ENCODE measurements at places on chromosomes 3 and 15. TPM values are rescaled to one million over a fixed set of nuclear protein-coding genes. Genes with fewer than 3 reads are reported as not detected.

GRCh38 chr3:183692436-183692835 is 5.2 kb upstream of the YEATS2 start:
- no peaks in the 10 kb centered on the region for H3K27me3 ChIP-seq
- no peak for DNase-seq

DNA sequence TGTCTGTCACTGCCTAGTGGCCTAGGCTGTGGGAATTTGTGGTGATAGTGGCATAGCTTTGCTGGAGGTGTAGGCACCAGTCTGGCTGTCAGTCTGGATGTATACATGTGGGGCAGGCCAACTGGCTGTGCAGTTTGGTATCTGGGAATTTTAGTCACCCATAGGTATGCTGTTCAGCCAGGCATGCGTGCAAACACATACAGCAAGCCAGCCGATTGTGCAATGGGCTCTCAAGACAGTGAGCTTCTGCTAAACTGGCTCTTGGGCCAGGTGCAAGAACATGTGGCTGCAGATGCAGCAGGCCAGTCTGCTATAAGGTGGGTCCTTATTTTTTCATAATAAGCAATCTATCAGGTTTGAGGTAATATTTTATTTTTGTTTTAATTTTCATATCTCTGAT is 87.1 kb upstream of the PLSCR5 start:
- DNase-seq = no peak
- no peak overlapping the region for H3K27ac ChIP-seq
- H3K27me3 ChIP-seq = no peaks in the 10 kb centered on the region
- H3K4me3 ChIP-seq = no peak overlapping the region
- H3K4me1 ChIP-seq = no peaks in the 10 kb centered on the region

The SCAANT1 gene
- total RNA-seq = not detected

GRCh38 chr3:141754032-141754431 is 9.2 kb upstream of the GRK7 start:
- H3K4me3 ChIP-seq = no peak overlapping the region
- no peaks in the 10 kb centered on the region for H3K4me1 ChIP-seq
- DNase-seq = no peak
- H3K27me3 ChIP-seq = no peaks in the 10 kb centered on the region

DNA sequence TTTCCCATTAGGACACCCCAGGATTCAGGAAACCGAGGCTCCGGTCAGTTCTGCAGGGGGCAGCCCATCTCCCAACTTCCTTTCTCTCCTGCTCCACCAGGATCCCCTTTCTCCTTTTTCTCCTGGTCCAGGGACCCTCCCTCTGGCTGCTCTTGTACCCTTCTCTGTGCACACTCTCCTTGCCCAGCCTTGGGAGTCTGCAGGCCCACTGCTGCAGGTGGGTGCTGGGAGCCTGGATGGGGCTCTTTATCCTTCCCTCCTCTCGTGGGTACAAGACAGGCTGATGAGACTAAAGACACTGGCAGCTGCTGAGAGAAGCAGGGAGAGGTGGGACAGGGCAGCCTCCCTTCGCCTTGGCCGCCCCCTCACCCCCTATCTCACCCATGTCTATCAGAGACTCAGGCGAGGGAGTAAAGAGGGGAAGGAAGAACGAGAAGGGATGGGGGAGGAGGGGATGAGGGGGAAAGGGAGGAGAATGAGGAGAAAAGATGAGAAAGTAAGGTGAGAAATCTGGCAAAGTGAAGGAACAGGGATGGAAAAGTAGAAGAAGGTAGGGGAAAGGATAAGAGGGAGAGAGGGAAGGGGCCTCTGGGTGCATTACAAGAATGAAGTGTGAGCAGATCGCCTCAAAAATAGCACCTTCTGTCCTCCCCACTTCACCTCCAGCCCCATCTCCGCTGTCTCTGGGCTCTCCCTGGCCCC is 45.2 kb downstream of the ITGA11 start:
- H3K4me1 ChIP-seq = no peaks in the 10 kb centered on the region
- H3K4me3 ChIP-seq = no peak overlapping the region
- H3K27ac ChIP-seq = no peak overlapping the region
- H3K36me3 ChIP-seq = no peaks in the 10 kb centered on the region
- no peaks in the 10 kb centered on the region for H3K27me3 ChIP-seq
- no peak for DNase-seq

DNA sequence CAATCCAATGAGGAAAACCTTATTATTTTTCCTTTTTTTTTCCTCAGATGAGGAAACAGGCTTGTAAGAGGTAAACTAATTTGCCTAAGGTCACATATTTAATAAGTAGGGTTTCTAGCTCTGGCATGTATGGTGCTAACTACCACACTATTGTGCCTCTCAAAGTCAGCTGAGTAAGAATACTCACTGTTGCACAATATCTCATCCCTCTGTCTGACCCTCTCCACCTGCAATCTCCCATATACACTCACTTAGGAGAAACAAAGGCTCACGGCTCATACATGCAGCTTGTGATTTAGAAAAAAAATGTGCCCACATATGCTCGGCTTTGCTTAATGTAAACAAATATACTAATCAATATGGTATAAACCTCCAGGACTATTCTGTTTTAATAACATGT is 10.4 kb upstream of the ARIH1 start:
- H3K36me3 ChIP-seq = no peaks in the 10 kb centered on the region
- no peaks in the 10 kb centered on the region for H3K27me3 ChIP-seq
- DNase-seq = no peak
- H3K27ac ChIP-seq = no peak overlapping the region

DNA sequence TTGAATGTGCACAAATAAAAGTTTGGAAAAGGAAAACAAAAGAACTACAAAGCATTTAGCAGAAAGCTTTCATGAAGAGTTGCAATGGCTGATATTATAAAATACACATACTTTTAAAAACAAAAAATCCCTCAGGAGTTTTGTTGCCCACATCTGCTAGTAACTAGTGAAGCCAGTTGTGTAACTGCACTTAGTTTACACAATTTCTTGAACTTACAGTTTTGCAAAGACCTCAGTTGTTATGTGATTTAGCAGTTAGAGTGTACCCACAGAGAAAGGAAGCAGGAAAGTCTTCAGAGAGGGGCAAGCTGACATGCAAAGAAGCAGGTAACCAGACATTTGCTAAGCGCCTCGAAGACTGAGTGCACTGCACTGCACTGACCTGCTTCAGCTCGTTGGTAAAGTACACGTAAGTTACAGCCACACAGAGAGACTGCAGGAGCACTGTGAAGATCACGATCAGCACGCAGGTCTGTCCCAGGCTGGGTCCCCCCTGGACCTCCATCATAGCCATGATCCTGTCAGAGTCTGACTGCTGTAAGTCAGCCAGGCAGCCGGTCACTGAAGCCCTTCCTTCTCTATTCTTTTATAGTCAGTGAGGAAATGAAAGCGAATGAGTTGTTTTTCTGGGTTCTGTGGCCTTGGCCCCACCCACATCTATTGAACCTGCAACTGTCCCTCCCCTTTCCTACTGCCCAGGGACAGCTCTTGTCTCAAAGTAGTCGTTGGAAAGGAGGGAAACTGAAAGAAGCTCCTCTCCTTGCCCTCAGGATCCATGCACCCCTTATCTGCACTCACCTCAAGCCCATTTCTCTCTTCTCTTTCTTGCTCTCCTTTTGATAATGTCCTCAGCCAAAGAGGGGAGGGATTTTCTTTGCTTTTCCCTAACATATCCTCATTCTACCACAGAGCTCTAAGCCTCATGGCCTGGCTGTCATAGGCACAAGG is at the start of gene TNFSF10:
Gene TNFSF10 (minus strand): TSS at position 560 of the 948 bp plus-strand sequence. CDS start 46 bp downstream, at position 514.
- peak within 1 kb of the TSS; percentile 85 for H3K27ac ChIP-seq
- no peaks in the 10 kb centered on the region for H3K36me3 ChIP-seq
- H3K4me3 ChIP-seq = peak within 1 kb of the TSS; percentile 86
- H3K4me1 ChIP-seq = peaks cover 34% of the 10 kb centered on the region
- peak; percentile 70 for DNase-seq
- H3K27me3 ChIP-seq = no peaks in the 10 kb centered on the region

The KLF15 gene
- total RNA-seq = 0.81 TPM

The BCL2A1 gene
- 41.6 TPM for total RNA-seq

The C3orf22 gene
- total RNA-seq = not detected

DNA sequence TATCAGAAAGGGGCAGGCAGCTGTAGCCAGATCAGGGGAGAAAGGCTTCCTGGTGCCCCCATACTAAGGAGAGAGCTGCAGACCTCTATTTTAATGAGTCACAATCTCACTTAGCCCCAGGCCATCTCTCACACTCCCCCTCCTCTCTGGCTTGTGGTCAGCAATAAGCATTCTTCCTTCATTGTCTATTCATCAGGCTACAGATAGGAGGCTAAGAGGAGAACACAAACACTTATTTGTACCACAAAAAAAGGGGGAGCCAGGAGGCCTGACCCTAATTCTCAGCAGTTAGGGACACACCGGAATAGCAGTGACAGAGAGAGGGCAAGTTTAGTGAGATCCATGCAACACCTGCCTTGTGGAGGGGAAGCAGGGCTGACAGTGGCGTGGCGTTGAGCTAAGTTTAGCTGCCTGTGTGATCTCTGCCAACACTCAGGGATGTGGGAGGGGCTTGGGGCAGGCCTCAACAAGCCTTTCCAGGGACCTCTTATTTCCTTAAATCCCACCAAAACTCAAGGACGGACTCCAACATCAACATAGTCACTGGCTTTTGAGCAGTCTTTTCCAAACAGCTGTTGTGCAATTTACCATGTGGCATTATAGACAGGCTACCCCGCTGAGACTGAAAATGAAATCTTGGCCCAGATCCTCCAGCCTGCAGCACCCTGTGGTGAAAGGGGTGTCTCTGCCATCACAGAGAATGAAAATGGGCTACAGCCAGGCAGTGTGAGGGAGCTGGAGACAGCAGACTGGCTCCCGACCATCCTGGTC is 191.9 kb upstream of the TSC22D2 start:
- no peaks in the 10 kb centered on the region for H3K36me3 ChIP-seq
- H3K4me1 ChIP-seq = no peaks in the 10 kb centered on the region
- H3K27me3 ChIP-seq = no peaks in the 10 kb centered on the region
- no peak overlapping the region for H3K4me3 ChIP-seq
- DNase-seq = no peak

The DAPK2 gene
- 0.46 TPM for total RNA-seq

DNA sequence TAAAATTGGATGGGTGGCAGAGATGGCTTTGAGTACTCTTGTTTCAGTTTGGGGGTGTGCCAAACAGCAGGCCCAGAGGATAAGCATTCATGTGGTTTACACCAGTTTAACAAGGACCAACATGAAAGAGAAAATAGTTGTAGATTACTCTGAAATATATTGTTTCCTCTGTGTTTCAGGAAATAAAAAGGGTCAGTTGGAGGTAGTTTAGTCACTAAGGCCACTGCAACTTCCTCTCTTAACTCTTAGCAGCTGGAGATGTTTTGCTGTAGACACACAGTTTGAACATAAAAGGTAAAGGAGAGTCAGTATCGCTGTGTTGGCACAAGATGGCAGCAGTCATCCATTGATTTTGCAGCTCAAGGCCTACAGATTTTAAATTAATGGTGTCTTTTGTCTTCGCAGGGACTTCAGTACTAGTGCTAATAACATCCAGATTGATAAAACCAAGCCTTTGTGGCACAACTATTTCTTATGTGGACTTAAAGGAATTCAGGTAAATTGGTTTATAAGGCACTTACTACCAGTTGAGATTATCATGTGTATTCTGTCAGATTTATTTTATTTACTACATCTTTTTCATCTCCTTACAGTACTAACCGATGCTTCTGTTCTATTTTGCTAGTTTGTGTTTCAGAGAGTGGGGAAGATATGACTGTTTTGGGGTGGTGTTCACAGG is 65.5 kb downstream of the GALK2 start:
- H3K4me1 ChIP-seq = no peaks in the 10 kb centered on the region
- H3K36me3 ChIP-seq = peaks cover 23% of the 10 kb centered on the region

DNA sequence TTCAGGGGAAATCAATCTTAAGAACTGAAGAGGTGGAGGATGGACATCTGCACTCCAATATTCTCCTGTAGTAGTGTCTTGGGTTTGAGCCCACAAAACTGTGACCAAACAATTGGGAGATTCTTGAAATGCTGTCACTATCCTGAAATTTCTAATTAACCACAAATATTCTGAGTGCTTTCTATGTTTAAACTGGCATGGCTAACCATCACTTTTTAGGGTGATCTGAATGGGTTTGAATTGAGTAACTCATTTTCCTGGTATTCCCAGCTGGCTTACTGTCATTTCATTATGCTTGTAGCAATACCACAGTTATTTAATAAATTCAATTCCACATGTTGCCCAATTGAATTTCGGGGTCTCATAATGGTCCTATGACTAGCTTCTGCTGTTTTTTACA is 216.9 kb upstream of the DCBLD2 start:
- H3K27me3 ChIP-seq = no peaks in the 10 kb centered on the region
- no peaks in the 10 kb centered on the region for H3K36me3 ChIP-seq
- H3K4me3 ChIP-seq = no peak overlapping the region
- no peak for DNase-seq
- H3K4me1 ChIP-seq = no peaks in the 10 kb centered on the region

The NOX5 gene
- 0.05 TPM for total RNA-seq

DNA sequence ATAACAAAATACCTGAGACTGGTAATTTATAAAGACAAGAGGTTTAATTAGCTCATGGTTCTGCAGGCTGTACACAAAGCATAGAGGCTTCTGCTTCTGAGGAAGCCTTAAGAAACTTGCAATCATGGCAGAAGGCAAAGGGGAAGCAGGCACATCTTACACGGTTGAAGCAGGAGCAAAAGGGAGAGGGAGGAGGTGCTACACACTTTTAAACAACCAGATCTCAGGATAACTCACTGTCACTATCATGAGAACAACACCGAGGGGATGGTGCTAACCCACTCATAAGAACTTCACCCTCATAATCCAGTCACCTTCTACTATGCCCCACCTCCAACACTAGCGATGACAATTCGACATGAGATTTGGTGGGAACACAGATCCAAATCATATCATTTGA is 54.4 kb downstream of the ATP8B4 start:
- no peak overlapping the region for H3K27ac ChIP-seq
- H3K27me3 ChIP-seq = no peaks in the 10 kb centered on the region
- no peak overlapping the region for H3K4me3 ChIP-seq
- no peaks in the 10 kb centered on the region for H3K4me1 ChIP-seq

The ACP3 gene
- 0.32 TPM for total RNA-seq

The ARPP21 gene
- not detected for total RNA-seq

The IL16 gene
- 125 TPM for total RNA-seq

- no peaks in the 10 kb centered on the region for H3K36me3 ChIP-seq
- no peaks in the 10 kb centered on the region for H3K4me1 ChIP-seq
- no peak overlapping the region for H3K4me3 ChIP-seq
- no peaks in the 10 kb centered on the region for H3K27me3 ChIP-seq
- H3K27ac ChIP-seq = no peak overlapping the region
Measured at GRCh38 chr15:72242775-72243370, 11.9 kb upstream of the PKM start.

The HYAL3 gene
- 3.4 TPM for total RNA-seq

The IGDCC3 gene
- not detected for total RNA-seq

DNA sequence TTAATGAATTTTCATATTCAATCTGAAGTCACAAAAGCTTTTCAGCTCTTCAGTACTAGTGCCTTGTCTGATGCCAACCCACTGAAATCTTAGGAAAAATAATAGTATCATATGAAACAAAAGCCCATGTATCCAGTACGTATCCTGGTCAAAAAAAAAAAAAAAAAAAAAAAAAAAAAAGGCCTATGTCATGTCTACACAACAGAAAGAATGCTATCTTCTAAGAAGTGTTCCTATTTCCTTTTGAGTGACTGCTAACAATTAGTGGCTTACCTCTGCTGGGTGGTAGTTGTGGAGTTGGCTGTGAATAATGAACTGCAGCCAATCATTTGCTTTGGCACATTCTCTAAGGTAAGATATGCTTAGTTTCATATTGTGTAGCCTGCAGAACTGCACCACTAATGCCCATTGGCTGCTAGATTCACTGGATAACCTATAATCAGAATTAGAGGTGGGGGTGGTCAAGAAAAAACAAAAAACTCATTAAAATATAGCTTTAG is 59.6 kb downstream of the EIF3J start:
- H3K4me1 ChIP-seq = peaks cover 9% of the 10 kb centered on the region
- H3K36me3 ChIP-seq = peaks cover 66% of the 10 kb centered on the region
- H3K4me3 ChIP-seq = no peak overlapping the region
